ENCODE measurements at places on chromosomes 2 and 18.

DNA sequence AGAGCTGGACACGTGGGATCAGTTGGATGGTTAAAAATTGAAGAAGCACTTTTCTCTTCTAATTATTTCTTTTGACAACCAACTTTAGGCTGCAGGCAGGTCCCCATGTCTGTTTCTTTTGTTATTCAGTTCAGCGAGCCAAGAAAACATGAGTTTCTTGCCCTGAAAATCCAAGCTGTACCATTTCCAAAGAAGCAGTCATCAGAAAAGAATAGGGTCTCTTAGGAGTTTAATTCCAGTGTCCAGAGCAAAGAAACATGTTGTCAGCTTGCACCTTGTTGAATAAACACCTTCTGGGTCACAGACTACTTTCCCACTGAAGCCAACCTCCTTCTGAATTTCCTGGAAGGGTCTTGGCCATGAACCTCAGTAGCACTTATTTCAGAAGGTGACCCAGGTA is 170.5 kb upstream of the COPS8 start:
- DNase-seq: no peak

GRCh38 chr18:31197676-31198075 is 35.0 kb upstream of the DSC1 start:
- no peak for DNase-seq

- no peak for DNase-seq
Observed at GRCh38 chr2:222362336-222362735, 62.0 kb upstream of the SGPP2 start.

GRCh38 chr2:65869296-65869695 is 436.9 kb upstream of the SPRED2 start:
- no peak for DNase-seq

GRCh38 chr2:127486247-127487058 is 39.8 kb downstream of the IWS1 start:
- DNase-seq: no peak

Measured in stimulated activated CD8-positive, alpha-beta memory T cell treated with anti-CD3 and anti-CD28 coated beads, Interleukin-2, amount 100 ng/mL, for 1 hour (primary cell).